Liver (tissue), 10 donors: ENCODE measurements at places on chromosomes 2 and 18.

DNA sequence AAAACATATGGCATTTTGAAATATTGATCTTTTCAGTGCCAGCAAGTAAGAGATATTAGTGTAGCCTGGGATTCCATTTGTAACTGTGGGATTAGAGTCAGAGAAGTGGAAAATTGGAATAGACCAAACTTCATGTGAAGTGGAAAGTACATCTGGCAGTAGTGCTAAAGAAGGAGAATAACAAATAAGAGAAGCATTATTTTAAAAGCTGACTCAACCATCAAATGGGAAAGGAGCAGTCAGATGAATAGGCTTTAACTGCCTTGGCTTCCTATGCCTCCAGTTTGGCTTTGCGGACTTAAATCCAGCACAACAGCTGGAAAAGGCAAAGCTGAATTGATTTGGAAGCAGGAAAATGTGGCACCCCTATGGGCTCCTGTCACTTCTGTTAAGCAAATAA, 623.1 kb downstream of the TSN start:
- DNase-seq: no peak

DNA sequence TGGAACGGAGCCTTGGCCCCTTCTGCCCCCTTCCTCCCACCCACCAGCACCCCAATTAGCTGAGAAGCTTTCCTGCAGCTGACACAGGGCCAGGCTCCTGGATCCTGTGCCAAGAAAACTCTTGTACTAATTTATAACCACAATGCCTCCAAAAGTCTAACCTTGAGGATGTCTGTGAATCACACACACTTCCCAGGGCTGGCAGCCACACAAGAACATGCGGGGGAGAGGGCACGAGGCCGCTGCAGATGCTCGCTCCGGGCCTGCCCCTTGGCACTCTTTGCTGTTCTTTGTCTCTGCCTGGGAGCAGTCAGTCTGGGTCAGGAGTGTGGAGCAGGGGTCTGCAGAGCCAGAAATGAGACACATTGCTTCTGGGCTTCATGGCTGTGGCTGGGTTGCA, 62.7 kb upstream of the KIF5C start:
- no peak for DNase-seq

DNA sequence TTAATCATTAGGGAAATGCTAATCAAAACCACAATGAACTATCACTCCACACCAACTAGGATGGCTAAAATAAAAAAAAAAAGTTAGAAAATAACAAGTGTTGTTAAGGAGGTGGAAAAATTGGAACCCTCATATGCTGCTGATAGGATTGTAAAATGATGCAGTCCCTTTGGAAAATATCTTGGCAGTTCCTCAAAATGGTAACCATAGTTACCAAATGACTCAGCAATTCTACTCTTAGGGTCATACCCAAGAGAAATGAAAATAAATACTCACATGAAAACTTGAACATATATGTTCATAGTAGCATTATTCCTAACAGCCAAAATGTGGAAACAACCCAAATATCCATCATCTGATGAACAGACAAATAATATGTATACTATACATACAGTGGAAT, 15.7 kb upstream of the ACVR2A start:
- DNase-seq: no peak

- no peak for DNase-seq
Measured at GRCh38 chr2:169265591-169265990, 96.7 kb downstream of the LRP2 start.

GRCh38 chr18:39305766-39306165, 1740.2 kb upstream of the CELF4 start:
- DNase-seq: no peak

- DNase-seq: no peak
Measured at GRCh38 chr2:172930871-172931255, 144.8 kb upstream of the MAP3K20 start.

DNA sequence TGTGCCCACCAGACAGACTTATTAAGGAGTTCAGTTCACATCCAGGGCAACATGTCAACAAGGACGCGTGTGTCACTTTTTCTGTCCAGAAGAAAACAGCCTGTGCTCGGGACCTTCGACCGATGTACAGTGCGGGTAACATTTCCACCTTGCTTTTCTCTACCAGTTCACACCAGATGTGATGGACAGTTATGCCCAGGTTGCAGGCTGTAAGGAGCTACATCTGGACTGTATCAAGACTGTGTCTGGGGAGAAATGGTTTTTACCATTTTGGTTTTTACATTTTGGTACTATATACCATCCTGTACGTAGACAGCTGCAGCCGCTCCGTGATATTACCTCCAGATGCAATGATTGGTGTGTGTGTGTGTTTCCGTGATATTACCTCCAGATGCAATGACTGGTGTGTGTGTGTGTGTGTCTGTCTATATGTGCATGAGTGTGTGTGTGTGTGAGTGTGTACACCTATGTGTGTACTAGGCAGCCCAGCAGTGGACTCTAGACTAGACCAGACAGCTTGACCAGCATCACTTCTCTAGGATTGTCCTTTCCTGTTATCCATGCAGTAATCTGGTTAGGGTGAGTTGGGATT, 118.0 kb downstream of the COL6A3 start:
- no peak for DNase-seq

GRCh38 chr2:16003809-16004208, 63.5 kb downstream of the MYCN start:
- DNase-seq: no peak

DNA sequence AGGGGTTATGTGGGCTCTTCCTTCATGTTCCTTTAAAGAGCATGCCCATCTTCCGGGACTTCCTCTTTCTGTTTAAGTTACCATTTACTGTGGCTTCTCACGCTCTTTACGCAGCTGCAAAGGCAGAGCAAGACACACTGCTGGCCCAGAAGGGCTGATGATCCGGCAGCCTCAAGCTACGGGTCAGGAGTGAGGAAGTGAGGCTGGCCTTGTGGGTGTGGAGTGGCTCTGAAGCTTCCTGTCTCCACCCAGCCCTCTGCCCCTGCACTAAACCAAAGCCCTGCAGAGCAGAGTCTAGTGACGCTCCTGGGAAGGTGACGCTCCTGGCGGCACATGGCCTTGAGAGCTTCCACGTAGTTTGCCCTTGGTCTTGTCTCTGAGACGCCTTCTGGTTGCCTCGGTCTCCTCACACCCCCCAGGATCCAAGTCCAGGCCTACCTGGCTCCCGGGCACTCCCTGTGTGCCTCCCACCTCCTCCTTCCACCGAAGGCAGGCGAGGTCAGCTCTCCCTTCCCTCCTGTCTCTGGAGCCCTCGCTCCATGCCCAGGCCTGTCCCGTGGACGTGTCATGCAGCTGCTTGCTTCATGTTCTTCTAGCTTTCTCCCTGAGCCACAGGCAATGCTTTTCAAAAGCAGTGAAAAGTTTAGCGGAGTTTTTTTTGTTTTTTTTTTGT, 50.3 kb downstream of the ARL4C start:
- DNase-seq: no peak
